ENCODE measurements at places on chromosomes 4 and X. TPM values are rescaled to one million over a fixed set of nuclear protein-coding genes. Genes with fewer than 3 reads are reported as not detected.

The EIF1AX gene
- 157 TPM for polyA plus RNA-seq

The HSFX1 gene
- polyA plus RNA-seq: not detected

The LARP7 gene
- 81.2 TPM for polyA plus RNA-seq

The MXRA5 gene
- polyA plus RNA-seq: not detected

The AIMP1 gene
- 111 TPM for polyA plus RNA-seq

The ETDA gene
- polyA plus RNA-seq: not detected

The FIP1L1 gene
- 42.0 TPM for polyA plus RNA-seq

The DCAF4L1 gene
- polyA plus RNA-seq: 0.04 TPM
